Caki2 (cell line): ENCODE measurements at places on chromosomes 13 and 19.

GRCh38 chr19:16000024-16000663, 51.3 kb downstream of the OR10H4 start:
- no peak for DNase-seq

DNA sequence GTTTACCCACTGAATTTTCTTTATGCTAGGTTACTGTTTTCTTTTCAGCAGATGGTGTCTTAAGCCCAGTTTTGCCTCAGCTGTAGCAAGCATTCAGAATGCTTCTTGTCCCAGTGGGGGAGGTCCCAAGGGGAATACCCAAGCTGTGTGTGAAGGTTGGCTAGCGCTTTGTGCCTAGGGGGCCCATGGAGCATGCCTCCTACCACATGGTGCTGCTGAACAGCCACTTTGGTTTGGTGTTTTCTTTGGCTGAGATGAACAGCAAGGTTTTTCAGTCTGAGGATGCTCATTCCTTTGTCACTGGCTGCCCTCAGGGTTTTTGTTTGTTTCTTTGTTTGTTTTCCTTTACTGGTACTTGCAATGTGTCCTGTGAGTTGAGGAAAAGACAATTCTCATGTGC, 99.0 kb downstream of the PCDH20 start:
- no peak for DNase-seq

DNA sequence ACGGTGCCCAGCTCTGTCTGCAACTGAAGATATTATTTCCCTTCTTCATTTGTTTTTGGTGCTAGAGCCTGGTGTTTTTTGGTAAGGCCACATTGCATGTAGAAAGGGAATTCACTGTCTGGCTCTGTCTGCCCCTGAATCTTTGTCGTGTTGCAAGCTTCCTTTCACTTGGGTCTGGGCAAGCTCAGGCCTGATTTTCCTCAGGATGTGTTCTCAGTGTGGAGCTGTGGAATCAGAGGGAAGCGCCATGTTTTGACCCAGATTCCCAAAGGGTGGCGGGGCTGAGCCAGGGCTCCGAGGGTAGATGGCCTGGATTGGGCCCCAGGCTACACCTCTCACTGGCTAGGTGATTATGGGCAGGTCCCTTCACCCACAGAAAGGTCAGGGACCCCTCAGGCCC, 8.6 kb downstream of the PRKCSH start:
- no peak for DNase-seq

DNA sequence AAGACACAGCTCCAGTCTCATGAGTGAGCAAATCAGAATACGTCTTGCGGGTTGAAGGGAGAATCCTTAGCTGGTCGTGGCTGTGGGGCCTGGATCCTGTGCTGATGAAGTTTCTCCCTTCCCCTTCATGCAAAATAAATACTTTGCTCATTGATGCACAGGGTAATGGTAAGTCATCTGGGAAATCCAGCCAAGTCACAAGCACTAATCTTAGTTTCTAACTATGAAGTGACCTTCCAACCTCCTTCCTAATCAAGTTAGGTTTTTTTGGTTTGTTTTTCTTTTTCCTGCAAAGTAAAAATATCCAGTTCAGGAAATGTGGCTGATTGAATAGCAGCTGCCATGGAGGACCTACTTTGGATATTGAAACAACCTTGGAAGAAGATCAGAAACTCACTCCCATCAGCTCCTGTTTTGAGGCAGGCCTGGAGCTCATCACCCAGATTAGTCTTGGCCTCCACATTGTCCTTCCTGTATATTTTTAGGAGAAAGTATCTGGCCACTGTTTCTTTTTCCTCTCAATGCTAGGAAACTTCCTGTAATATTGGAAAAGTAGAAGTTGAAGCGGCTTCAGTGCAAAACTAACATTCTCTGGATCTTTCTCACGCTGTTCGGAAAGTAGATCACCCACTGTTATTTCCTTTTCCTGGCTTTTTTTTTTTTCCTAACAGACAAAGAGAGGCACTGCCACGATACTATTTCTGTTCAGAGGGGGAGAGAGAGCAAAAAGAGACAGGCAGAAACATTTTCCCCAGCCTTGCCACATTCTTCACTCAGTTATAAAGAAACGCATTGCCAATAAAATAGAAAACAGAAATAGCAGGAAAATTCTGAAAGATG, 12.3 kb upstream of the ARL11 start:
- DNase-seq: no peak

GRCh38 chr19:55165952-55166529, 372 bp downstream of the DNAAF3 start:
- peak; percentile 86 for DNase-seq

GRCh38 chr19:17926044-17926443, 6.8 kb upstream of the CCDC124 start:
- DNase-seq: no peak
